ENCODE measurements at places on chromosomes 1 and 21.

GRCh38 chr1:240056350-240056749, 35.3 kb upstream of the FMN2 start:
- DNase-seq, result no peak

DNA sequence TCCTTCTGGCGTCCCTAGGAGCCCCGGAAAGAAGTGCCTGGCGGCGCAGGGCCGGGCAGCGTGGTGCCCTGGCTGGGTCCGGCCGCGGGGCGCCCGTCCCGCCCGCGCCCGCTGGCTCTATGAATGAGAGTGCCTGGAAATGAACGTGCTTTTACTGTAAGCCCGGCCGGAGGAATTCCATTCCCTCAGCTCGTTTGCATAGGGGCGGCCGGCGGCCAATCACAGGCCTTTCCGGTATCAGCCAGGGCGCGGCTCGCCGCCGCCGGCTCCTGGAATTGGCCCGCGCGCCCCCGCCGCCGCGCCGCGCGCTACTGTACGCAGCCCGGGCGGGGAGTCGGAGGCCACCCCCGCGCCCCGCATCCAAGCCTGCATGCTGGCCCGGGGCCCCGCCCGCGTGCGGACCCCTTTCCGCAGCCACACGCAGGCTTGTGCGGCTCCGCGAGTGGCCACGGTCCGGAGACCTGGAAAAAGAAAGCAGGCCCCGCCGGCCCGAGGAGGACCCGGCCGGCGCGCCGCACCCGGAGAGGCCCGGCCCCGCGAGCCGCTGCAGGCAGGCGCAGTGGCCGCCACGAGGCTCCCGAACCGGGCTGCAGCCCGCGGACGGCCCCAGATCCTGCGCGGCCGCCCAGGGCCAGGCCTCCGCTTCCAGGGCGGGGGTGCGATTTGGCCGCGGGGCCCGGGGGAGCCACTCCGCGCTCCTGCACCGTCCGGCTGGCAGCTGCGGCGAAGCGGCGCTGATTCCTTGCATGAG, 160.4 kb downstream of the RUNX1 start:
- peak; percentile 97 for DNase-seq

GRCh38 chr1:201982623-201983379, at the start of gene RNPEP:
Gene RNPEP (plus strand): TSS chr1:201982648. CDS start chr1:201982667, 19 bp downstream.
- DNase-seq, result peak; percentile 89

DNA sequence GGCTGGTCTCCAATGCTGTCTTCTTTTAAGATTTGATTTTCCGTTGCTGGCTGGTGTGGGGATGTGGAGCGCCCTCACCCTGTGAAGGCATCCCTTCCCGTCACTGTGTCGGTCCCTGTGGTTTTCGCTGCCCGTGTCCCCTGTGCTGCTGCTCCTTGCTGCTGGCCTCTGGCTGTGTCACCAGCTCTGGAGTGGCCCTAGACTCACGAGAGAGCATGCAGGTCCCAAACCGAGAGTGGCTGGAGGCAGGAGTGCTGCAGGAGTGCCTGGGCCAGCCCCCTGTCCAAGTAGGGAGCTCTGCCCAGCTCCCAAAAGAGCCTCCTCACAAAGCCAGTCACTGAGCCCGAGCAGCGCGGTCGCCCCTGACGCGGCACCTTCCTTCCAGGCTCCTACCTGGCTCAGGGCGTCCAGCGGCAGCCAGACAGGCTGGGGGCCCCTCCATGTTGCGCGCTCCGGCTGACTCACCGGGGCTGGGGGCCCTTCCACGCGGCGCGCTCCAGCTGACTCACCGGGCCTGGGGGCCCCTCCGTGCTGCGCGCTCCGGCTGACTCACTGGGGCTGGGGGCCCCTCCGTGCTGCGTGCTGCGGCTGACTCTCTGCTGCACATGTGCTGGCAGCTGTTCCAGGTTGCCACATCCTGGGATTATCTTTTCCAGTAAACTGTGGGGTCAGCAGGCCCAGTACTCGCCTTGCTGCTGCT, 106.7 kb upstream of the COL6A1 start:
- DNase-seq, result peak; percentile 77

- no peak for DNase-seq
These were observed 26.7 kb upstream of the DUSP10 start for GRCh38 chr1:221768444-221769066.

- DNase-seq, result no peak
These were observed 3.9 kb downstream of the EGLN1 start for GRCh38 chr1:231418101-231418740.

DNA sequence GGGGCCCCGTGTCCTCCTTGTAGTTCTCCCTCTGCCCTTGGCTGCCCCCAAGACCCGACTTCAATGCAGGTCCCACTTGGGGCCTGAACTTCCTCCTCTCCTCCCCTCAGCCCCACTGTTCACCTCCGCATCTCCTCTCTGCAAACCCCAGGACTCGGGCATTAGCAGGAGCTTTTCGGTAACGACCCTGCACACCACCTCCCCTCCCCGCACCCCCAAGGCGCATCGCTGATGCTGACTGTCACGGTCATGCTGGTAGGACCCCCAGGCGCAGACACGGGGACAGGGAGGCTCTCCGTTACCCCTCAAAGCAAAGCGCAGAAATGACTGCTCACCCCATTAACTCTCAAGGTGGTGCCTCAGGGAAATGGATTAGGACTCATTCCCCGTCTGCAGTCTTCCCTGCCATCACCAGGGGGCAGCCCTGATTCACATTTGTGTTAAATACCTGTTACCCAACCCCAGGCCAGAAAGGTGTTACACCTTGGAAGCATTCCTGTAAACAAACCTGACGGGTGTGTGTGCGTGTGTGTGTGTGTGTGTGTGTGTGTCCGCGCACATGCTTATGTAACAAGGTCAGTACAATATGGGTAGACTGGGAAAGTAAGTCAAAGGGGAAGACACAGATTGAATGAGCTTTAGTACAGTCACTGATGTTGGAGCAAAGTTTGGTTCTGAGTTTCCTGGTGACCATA, 6.4 kb upstream of the GUCA2B start:
- no peak for DNase-seq

GRCh38 chr1:212294983-212295382, 9.8 kb downstream of the PPP2R5A start:
- no peak for DNase-seq

DNA sequence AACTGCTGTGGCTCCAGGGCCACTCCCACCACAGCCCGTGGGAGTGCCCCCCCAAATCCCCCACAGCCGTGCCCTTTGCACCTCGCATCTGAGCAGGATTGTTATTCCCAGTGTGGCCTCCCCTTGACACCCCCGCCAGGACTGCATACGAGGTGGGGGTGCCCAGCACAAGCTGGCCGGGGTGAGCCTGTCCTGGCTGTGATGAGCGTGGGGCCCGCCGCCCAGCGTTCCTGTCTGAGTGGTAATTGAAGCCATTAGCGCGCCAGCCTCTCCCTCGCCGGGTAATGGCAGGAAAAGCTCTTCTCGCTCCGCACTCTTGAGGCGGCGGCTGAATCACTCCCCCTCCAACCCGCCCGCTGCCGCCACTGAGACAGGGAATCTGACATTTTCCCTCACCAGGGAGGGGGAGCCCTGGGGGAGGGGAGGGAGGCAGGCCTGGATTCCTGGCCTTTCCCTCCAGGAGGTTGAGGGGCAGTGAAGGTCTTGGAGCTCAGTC, 27.7 kb downstream of the PTPRF start:
- no peak for DNase-seq

DNA sequence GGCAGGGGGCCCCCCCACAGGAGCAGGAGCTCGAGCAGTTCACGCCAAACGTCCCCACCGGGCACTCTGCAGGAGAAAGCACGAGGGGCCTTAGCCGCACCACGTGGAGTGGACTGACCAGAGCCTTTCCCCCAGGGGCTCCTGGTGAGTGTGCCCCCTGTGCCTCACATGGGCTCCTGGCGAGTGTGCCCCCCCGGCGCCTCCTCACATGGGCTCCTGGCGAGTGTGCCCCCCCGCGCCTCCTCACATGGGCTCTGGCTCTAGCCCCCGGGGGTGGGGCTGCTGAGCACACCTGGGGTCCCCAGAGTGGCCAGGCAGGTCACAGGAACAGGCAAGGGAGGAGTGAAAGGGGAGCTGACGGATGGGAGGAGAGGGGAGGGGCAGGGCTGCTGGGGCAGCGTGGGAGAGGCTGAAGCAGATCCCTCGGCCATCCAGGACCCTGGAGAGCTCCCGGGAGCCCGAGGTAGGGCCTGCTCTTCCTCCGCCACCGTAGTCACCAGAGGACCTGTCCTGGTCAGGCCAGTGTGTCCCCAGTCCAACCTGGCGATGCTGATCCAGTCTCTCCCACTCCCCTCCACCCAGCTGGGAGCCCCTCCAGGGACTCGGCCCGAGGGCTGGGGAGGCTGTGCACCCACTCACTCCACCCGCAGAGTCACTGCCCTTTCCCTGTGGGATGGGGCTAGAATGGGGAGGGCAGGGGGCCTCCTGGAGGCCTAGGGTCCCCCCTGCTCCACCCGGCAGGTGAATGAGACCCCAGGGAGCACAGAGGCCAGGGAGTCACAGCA, 47.6 kb downstream of the ARHGEF16 start:
- peak; percentile 76 for DNase-seq

DNA sequence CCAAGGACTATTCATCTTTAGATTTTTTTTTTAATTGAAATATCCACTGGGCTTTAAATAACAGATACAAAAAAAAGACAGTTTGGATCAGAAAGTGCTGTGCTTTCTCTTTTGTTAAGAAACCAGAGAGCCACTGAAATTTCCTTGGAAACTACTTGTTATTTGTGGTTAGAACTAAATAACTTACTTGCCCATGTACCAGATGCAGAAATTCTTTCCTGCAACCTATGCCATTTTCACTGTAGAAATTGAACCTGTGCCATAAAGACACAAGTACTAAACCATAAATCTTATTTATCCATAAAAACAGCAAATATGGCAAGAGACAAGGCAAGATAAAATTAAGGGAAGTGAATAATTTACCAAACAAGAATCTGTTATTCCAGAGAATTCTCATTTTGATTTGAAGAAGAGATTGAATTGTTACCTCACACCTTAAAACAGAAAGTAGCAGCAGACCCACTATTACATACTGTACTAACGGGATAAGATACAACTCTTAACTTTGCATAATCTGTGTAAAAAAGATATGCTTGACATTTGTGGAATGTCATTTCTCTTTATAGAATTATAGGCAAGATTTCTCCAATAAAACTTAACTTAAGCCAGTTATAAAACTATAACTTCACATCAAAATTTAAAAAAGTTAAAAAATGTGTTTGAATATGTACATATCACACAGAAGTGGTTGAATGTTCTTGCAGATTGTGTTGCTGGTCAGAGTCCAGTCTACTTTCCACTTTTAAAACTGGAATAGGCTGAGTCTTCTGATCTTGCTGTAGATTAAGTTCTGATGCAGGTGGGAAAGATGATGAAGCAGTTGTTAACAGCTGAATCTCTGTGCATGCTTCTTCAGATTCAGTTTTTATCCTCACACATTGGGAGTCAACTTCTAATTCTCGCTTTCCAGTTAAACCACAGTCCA, 6.3 kb upstream of the PHTF1 start:
- no peak for DNase-seq

DNA sequence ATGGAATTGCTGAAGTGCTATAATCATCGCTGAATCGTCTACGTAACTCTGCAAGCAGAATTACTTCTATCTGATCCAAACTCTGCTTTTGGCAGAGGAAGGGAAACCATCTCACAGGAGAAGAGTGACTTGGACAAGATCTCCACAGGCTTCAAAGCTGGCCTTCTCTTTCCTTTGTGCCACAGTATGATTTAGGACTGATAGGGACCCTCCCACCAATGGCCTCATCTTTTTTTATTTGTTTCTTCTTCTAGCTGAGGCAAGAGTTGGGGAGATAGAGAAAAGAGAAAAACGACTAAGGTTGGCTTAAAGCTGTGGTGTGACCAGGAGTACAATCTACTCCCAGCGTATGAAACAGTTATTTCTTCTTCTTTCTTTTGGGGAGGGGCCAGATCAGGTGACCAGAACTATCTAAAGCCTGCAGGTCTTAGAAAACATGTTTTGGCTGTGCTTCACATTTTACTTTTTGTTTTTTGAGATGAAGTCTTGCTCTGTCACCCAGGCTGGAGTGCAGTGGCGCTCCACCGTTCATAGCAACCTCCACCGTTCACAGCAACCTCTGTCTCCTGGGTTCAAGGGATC, 35.0 kb downstream of the ZNF496 start:
- no peak for DNase-seq

- DNase-seq, result no peak
These were observed 80.9 kb downstream of the SPSB1 start for GRCh38 chr1:9373619-9374018.

DNA sequence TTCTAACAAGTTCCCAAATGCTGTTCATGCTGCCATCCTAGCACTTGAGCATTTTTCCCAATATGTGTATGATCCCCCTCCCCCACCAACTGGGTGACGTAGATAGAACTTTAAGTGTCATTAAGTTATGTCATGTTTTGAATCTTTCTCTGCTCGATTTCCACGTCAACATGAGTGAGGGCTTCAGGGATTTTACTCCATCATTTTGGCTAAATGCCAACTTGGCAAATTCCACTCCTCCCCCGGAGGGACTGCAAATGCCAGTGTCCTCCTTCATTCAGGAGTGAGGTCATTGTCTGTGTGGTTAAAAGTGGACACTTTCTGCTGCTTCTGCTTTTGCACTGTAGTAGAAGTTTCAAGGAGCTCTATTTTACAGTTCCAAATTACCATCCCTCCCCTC, 201.7 kb downstream of the FGGY start:
- no peak for DNase-seq

GRCh38 chr1:67948151-67949080, 102.0 kb downstream of the DIRAS3 start:
- no peak for DNase-seq

DNA sequence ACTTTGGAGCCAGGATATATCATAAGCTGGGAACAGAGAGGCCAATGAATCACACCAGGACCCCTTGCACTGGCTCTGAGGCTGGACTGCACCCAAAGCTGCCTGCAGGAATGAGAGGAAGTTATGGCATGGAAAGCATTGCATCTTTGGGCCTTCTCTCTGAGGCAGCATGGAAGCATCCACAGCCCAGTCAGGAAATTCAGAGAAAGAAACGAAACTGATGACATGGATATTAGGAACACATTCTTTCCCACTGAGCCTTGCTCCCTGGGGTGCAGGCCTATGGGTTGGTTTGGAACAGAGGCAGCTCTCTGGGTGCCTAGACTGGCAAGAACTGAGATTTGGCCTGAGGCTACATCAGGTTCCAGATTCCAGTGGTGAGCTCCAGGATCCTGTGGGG, 98.6 kb downstream of the NGF start:
- DNase-seq, result no peak
